ENCODE measurements at places on chromosomes 3 and 15.

DNA sequence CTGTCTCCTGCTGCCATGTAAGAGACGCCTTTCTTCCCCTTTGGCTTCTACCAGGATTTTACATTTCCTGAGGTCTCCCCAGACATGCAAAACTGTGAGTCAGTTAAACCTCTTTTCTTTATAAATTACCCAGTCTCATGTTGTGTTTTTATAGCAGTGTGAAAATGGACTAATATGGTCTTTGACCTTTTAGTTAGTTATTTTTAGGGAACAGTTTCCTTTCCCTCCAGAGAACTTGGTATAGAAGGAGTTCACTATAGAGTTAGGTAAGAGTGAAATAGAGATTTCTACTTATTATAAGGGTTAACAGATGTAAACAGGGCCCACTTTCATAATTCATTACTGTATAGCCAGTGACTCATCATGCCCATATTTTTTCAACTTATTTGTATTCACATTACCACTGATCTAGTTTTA is 170.9 kb downstream of the UNC13C start:
- no peak for DNase-seq

GRCh38 chr3:59106085-59106648 is 56.3 kb upstream of the CFAP20DC start:
- no peak for DNase-seq

GRCh38 chr3:140763532-140763931 is 85.7 kb downstream of the TRIM42 start:
- no peak for DNase-seq

- no peak for DNase-seq
These were observed 9.7 kb downstream of the EPHB1 start for GRCh38 chr3:134804508-134805480.

DNA sequence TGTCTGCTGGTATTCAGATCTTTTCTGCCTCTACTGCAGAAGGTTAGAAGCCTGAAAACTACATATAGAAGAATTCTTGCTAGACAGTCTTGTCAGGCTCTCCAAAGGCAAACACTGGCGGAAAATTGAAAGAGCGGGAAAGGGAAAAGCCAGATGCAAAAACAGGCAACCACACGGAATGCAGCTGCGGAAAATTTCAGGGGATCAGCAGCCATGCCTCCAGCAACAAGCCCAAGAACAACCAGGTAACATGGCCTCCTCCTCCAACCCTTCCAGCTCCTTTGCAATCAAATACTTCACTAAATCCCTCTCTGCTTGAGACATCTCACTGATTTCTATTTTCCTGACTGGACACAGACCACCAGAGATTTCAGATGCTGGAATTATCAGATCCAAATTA is 9.6 kb downstream of the UBP1 start:
- no peak for DNase-seq

- no peak for DNase-seq
These were observed 32.1 kb upstream of the DENND4A start for GRCh38 chr15:65824031-65824743.

DNA sequence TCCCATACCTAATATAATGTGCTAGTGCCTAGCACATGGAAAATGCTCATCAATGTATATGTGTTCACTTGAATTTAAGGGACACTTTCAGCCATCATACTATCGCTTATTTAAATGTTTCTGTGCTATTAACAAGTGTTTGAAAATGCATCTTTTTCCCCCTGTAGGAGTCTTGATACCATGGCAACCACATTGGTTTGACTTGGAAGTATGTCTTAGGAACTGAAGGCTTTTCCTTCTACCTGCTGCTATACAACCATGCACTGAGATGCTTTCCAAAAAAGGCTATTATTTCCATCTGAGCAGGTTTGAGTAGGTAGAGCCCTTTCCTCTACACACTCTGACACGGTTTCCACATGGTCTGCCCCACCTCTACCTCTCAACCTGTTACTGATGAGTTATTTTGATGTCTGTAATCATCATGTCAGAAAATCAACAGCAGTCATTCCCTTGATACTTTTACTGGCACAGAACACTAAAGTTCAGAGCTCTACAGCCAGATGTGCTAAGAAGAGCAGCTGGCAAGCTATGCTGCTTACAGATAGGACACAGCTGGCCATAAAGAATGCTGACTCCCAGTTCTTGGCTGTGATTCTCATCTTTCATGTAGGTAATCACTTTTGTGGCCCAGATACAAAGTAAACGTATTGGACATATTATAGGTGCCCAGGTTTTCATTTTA is 59.3 kb downstream of the RYR3 start:
- no peak for DNase-seq

- DNase-seq, result no peak
These were observed 1.3 kb downstream of the CPNE4 start for GRCh38 chr3:132033471-132033870.

GRCh38 chr15:80595396-80595795 is 99.7 kb upstream of the ABHD17C start:
- no peak for DNase-seq

- DNase-seq, result no peak
These were observed 348.5 kb upstream of the PROK2 start for GRCh38 chr3:72133329-72134011.

DNA sequence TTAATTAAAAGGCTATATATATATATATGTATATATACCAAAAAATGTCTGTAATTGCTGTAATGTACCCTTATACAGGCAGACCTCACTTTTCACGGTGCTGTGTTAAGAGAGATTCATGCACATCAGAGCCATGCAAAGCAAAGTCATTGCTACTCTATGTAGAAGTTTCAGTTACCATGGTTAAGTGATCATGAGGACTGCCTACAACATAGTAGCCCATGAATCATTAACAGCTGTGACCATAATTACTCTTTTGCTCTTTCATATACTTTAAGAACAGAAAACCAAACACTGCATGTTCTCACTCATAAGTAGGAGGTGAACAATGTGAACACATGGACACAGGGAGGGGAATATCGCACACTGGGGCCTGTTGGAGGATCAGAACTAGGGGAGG is 225.3 kb upstream of the EPHA3 start:
- no peak for DNase-seq

GRCh38 chr3:25465266-25465860 is 37.3 kb downstream of the RARB start:
- no peak for DNase-seq

DNA sequence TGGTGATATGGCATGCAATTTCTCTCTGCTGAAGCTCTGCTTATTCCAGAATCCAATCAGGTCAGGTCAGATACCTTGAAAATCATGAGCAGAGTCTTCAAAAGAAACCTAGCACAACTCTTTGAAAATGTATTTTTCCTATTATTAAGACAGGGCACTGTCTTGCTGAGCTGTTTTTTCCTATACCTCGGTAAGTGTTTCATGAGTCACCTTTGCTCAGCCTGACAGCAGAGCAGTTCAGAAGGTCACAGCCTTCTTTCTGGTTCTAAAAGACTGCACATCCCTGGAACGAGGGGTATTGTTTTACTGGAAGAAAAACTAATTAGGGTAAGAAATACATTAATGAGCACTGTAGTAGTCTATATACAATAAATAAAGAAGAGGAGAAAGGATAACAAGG is 422.0 kb downstream of the SOX2 start:
- DNase-seq, result no peak

- DNase-seq, result no peak
These were observed 1.1 kb upstream of the ZNF639 start for GRCh38 chr3:179321668-179322285.

DNA sequence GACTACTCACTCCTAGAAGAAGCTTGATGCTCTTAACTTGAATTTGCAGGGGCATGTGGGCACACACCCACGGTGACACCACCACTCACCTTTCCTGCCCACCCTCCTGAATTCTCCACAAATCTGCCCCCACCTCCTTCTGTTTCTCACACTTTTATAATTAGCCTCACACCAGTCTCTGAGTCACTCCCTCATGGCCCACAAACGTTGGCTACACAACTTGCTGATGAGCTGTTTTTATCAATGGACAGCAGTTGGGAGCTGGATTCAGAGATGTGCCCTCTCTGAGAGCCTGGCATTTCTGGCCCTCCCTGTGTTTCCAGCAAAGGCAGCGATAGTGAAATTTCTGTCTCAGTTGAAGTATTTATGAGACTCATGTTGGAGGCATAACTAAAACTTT is 1.3 kb downstream of the COLQ start:
- no peak for DNase-seq

- DNase-seq, result no peak
These were observed 224.0 kb upstream of the ARHGEF26 start for GRCh38 chr3:153897025-153897723.

DNA sequence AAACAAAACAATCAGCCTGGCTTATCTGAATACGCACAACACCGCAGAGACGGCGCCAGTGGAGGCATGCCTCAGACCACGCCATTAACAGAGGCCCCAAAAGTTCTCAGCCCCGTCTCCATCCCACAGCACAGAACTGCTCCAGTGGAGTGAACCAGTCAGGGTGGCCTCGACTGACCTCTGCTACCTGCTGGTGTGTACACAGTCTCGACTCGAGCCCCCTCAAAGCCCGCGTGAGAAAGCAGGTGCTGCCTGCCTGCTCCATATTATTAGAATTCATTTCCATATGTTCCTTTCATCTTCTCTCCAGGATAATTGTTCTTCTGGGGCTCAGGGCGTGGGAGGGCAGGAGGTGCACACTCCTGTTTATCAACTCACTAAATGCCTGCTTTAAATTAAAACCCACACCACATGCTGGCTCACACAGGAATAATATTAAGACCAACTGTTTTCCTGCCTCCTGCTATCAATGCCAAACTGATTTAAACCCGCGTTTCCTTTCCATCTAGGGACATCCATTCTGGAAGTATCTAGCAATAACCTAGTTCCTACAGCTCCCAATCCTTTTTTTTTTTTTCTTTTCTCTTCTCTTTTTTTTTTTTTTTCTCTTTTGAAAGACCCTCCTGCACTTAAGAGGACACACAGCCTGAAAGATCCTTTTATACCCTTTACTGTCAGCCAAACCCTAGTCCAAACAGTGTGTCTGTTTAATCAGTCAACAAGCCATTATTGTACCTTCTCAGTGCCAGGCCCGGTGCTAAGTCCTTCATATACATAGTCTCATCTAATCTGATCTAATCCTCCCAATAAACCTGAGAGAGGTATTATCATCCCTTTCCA is 101.2 kb downstream of the TLE3 start:
- no peak for DNase-seq

GRCh38 chr15:48642795-48643194 is 2.7 kb downstream of the FBN1 start:
- no peak for DNase-seq

DNA sequence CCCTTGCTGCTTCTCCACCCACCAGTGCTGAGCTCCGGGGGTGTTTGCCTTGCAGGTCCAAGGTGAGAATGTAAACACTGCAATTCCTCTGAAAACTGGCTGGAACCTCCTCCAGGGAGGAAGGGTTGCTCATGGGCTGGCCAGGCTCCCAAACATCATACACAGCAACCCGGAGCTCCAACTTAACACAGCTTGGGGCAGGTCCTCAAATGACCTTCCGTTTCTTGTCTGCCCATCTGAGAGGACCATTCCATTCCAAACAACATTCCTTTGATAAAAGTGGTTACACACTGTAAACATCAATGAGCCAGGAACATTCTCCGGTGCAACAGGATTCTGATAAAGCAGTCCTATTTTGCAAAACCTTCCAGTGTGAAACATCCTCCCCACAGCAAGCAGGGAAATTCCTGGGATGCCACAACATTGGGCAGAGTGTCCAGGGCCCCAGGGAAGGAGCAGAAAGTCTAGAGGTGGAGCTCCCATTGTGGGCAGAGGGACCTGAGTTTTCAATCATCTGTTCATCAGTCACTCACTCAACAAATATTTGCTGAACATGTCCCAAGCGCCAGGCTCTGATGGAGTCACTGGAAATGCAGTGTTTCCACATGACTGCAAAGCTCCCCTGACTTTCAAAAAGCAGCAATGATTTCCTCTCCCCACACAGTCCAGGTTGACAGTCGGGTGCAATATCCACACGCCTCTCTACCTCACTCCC is 7.3 kb upstream of the HEG1 start:
- no peak for DNase-seq

- DNase-seq, result no peak
These were observed 156.3 kb downstream of the TIGIT start for GRCh38 chr3:114450008-114450596.

DNA sequence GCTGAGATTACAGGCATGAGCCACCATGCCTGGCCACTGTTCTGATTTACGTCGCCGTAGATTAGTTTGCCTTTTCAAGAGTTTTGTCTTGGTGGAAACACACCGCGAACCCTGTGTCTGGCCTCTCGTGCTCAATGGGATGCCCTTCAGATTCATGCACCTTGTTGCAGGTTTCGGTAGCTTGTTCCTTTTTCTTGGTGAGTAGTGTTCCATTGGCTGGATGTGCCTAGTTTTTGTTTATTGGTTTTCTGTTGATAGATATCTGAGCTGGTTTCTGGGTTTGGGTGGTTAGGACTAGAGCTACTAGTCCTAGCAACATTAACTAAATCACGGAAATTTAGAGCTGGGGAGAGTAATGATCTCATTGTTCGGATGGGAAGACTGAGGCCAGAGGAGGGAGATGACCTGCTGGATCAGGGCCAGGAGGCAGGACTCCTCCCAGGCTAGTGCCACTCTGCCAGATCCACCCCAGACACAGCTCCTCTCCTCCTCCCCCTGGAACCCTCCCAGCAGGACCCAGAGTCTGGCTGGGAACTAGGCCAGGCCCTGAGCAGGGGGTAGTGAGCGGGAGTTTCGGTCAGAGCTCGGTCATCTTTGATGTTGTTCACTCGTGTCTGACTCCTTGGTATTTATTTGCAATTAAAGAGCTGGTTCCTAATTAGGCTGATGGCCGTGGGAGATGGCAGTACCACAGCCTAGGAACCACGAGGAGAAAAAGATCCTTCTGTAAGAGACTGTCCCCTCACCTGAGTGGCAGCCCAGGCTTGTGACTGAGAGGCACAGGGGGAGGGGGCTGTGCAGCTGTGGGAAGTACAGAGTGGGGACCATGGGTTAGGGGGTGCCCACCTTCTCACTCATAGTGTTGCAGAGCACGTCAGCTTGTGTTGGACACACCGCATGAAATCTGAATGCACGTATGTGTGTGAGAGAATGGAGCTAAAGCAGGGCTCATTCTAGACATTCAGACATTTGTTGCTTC is 73.4 kb downstream of the SMAD6 start:
- DNase-seq, result no peak

- no peak for DNase-seq
These were observed 155.9 kb upstream of the TBL1XR1 start for GRCh38 chr3:177353140-177353539.

DNA sequence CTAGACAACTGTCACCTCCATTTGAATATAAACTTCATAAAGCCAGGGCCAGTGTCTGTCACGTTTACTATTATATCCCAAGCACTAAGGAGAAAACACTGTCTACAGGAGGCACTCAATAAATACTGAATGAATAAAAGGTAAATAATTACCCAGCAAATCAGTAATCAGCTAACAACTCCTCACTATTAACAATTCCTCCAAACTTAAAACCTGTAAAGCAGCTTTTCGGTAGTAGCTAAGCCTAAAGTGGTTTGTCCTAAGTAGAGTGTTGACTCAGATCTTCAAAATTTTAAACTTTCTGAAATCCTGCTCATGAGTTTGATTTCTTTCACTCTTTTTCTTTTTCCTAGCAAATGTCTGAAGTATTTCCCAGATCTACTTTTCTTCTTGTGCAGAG is 39.9 kb downstream of the C3orf80 start:
- no peak for DNase-seq

- DNase-seq, result no peak
These were observed 7.0 kb downstream of the FGF7 start for GRCh38 chr15:49430046-49430445.

Measured in activated T-cell treated with anti-CD3 and anti-CD28 coated beads, Interleukin-2, amount 50 U/mL, for 1 hour (primary cell).